ENCODE measurements at places on chromosomes 2 and 18.
A peak's percentile ranks its signal among the peaks of the same experiment; 100 is the strongest.

DNA sequence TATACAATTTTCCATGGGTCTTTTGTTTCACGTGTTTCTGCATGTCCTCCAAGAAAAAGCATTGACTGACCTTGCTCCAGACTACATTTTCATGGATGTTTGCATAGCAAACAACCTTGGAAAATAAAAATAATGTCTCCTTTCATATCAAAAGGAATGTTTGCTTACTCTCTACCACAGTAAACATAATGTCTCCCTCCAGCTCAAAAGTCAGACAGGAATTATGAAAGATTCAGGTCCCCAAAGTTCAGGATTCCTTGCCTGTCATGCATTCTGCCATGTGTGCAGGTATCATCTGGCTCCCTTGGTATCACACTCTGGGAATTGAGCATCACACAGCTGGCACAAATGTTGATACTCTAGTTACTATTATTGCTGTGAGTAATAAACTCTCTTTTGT is 103.1 kb upstream of the ZC3H15 start:
- no peak for DNase-seq

DNA sequence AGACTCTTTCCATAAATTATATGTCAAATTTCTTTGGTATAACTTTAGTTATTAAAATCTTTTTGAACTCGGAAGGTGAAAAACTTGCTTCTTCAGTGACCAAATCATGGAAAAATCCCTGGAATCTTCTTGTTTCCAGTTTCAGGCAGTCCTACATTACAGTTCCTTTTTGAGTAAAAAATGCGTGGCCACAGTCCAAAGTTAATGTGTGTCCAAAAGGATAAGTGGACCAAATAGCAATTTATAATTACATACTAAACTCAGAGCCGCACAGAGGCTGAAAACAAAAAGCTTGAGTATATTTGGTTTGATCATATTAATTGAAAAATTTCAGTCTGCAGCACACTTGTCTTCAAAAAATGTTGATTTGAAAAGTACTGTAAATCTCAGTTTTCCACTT is 28.4 kb upstream of the DYNC2LI1 start:
- peak; percentile 15 for DNase-seq

DNA sequence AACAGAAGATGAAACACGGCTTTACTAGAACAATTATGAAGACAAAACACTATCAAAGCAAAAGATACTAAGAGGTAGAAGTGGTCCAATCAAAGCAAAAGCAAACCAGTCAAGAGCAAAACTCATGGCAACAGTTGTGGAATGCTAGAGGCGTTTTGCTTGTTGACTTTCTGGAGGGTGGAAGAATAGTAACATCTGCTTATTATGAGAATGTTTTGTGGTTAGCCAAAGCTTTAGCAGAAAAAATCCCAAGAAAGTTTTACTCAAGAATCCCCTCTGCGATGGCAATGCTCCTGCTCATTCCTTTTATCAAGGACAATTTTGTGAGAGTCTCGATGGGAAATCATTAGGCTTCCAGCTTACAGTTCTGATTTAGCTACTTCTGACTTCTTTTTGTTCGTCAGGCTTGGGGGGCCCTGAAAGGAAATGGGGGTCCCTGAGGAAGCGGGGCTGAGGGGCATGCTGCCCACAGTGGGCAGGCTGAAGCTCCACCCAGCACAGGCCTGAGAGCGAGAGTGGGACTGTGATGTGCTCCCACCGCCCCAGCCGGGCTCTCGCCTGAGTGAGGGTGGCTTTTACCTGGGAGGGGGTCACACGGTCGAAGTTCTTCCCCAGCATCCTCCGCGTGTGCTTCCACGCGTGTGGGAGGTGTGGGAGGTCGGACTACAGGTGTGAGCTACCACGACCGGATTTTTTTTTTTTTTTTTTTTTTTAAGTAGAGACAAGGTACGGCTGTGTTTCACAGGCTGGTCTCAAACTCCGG is 49.0 kb upstream of the MC4R start:
- no peak for DNase-seq

GRCh38 chr2:241265506-241265905 is 50.0 kb downstream of the HDLBP start:
- no peak for DNase-seq

DNA sequence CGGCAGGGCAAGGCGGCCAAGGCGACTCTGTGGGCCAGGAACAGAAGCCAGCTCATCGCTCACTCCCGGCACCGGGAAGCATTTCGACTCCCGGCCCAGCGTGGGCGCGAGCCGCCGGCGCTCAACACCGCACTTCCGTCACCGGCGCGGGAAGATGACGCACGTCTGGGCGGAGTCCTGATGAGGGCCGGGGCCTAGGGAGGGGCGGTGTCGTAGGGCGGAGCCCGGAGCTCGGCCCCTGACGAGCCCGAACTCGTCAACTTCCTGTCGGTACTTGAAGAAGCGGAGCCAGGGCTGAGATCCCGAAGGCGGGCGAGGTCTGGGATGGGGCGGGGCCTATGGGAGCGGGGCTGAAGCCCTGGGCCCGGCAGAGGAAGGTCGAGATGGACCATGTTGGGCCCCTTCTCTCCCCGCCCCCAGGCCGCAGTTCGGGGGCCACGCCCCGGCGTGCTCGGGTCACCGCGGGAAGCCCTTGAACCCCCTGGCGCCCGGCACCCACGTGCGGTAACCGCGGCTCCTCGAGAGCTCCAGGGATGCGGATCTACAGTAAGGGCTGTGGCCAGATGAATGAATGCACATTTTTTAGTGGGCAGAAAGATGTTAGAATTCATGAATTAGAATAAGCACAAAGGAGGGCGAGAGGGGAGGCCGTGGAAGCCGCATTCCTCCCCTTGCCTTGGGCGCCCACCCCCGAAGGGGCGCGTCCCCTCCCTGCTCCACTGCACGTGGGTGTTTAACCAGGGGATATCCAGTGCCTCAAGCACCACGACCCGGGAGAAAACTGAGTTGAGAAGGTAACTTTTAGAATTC is at the start of gene RNASEH1:
TSS of gene RNASEH1 (minus strand) at position 129 of the 810 bp plus-strand sequence. CDS start at position 56, 73 bp downstream.
- peak; percentile 97 for DNase-seq

DNA sequence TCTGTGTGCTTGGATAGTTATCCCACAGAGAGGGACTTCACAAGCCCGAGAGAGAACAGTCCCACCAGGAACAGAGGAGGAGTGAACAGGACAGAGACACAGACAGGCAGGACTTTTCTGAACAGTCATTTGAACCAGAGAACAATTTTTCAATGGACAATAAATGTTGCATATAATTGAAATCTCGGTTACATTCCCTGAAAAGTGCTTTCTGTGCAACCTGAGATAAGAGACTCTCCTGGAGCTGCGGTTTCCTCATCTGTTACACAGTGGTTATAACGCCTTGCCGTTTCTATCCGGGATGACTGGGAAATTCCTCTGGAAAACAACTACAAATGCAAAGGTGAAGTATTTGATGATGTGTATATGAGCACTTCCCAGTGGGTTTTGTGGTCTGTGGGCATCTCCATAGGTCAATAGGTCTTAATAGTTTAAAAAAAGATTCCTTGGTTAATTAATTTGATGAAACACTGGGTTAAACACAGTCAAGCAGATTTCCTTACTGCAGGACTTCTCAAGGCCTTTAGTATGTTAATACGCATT is 87.2 kb upstream of the HPCAL1 start:
- no peak for DNase-seq

DNA sequence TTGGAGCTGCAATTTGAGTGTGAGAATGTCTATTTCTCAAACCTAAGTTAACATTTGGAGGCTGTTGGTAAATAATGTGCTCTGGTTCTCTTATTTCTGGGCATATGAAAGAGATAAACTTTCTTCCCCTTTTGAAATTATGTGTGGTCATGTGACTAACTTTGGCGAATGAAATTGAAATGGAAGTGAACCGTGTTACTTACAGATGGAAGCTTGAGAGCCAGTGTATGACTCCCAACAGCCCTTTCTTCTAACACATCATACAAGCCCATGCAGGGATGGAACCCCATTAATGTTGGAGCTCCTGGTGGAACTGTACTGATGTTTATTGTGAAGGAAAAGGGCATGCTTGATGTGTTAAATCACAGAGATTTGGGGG is 725.8 kb downstream of the TSN start:
- no peak for DNase-seq

- no peak for DNase-seq
Measured at GRCh38 chr18:36905571-36905970, 76.6 kb downstream of the KIAA1328 start.

DNA sequence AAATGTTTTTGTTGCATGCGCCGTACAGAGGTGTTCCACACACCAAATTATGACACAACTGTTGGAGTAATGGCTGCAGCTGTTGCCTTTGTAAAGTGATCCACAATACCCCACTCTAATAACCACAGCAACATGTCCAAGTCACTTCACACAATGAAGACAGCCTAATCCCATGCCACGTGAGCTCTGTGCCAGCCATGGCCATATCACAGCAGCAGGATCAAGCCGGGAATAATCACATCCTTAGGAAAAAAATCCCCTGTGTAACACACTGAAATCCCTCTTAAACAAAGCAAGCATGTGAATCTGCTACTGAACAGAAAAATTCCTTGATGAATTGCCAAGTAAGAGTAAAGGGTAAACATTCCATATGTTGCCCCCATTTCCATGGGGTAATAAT is 179.5 kb upstream of the PARD3B start:
- no peak for DNase-seq

DNA sequence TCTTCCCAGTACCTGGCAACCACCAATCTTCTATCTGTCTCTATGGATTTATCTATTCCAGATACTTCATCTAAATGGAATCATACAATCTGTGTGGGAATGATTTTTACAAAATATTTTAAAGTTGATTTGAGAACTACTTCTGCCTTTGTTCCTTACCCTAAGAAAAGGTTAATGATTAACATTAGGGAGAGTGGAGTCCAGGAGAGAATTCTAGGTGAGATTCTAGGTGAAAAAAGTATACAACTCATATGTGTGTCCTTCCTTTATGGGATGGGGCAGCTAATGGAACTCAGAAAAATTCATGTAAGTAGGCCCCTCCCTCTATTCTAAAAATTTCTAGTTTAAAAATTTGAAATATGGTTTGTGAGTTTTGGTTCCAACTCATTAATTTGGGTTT is 35.9 kb upstream of the WDSUB1 start:
- no peak for DNase-seq

DNA sequence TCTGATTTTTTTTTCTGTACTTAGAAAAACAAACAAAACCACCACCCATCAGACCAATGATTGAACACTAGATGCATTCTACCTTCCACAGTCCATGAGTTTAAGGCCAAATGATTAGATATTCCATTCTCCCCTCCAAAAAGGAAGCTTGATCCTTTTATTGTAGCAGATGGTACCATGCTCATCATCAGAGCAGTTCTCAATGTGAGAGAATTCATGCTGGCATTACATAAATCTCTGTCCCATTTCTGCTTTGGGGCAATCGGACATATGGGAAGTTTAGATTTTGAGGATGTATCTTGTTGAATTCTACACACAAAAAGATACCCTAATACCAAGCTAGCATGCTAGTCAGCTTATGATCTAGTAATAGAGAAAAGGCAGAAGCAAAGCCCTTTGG is 186.6 kb downstream of the RAD51AP2 start:
- DNase-seq: no peak

- no peak for DNase-seq
Measured at GRCh38 chr18:77178559-77178958, 46.0 kb upstream of the MBP start.

GRCh38 chr2:119483896-119484718 is 40.2 kb downstream of the SCTR start:
- DNase-seq: no peak

DNA sequence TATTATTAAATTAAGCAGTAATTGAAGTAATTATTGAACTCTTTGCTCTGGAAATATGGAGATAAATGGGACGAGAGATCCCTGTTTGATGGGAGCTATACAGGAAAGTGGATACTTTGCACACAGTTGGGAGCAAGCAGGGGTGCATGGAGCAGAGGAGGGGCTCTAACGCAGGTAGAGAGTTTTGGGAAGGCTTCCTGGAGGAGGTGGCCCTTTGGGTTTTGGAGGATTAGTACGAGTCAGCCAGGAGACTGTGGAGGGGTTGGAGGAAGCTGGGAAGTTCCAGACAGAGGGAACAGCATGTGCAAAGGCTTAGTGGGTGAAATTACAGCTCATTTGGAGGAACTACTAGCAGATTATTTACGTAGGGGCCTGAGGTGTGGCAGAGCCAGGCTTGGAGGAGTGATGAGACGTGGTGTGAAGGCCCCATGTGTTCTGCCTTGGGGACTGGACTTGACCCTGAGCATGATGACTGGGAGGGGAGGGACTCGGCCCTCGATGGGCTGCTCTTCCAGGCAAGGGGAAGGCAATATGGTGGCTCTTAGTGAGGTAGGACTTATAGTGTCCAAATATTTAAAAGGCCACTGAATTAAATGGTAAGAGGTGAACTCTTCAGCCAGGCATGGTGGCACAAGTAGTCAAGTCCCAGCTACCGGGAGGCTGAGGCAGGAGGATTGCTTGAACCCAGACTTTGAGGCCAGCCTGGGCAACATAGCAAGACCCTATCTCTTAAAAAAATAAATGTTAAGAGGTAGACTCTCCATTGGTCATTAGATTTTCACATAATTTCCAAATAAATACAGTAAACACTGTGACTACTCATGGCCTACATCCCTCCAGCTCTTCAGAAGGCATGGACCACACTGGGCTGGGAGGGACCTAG is 30.2 kb downstream of the GREB1 start:
- DNase-seq: no peak

Data from NCI-H226 (cell line).